KBM-7 (cell line): ENCODE measurements at places on chromosomes 4 and X.
A peak's percentile ranks its signal among the peaks of the same experiment; 100 is the strongest.

DNA sequence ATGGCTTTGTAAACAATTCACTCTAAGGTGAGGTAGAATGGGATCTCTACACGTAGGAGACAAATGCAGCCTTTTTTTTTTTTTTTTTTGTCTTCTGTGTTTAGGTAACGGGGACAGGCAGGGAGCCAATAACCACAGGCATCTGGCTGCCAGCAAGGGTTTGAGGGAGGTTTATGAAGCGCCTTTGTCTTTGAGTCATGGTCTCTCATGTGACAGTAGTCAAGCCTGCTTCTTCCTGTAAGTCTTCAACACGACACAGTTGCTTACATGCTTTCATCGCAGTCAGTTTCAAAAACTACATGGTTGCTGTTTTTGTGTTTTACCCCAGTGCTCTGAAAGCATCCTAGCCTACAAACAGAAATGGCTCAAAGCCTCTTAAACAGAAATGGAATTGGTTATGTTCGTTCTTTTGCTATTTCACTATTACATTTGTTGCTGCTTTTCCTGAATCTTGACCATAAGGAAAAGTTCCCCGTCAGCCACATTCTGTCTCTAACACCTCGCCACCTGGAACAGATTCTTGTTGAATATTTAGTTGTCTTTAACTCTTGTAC is 127.8 kb upstream of the METTL14 start:
- peak; percentile 86 for DNase-seq

DNA sequence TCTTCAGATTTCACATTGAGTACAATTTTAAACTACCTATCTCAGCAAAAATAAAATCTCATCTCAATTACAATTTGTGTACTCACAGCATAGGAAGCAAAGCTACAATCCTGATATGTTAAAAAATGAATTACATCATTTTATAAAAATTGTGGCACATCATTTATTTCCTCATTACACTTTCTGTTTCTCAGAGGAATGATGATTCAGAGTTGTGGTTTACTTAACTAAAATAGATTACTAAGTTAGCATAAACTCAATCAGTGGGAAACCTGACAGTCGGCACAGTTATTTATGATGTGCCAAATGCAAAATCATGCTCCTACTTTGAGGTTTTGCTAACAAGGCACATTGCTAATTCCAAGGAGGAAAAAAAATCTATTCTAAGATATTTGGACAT is 325.0 kb downstream of the FBXO8 start:
- DNase-seq, result no peak

DNA sequence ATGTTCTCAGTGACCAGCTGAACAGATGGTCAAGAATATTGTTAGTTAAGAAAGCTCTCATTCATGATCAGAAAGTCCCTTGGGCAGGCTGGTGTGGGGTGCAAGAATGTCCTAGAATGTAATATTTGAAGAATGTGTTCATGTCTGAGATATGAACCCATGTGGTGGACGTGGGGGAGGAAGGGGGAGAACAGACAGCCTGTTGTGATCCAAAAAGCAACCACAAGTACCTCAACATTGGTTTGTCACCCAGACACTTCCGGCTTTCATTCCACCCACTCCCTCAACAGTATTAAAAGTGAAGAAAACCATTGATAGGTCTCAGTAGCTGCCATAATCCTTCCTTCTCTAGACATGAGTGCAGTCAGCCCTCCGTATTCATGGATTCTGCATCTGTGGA is 82.2 kb downstream of the MAML3 start:
- DNase-seq, result peak; percentile 94

- DNase-seq, result no peak
Observed at GRCh38 chr4:40322811-40323210, 12.3 kb upstream of the CHRNA9 start.

DNA sequence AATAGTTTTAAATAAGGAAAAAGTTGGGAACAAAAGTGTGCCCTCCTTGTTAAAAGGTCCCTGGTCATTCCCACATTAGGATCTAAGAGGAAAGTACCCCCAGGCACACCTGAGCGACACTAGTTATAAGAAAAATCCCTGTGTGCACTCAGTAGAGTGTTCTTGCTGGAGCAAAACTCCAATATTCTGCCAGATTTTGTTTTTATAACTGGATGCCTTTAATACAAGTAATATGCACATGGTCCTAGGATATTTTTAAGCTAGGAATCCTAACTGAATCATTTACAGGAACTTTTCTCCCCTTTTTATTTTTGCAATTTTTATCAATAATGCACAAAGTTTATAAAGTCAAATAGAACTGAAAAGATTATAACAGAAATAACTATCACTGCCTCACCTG is 68.6 kb downstream of the BEND4 start:
- no peak for DNase-seq
